ENCODE measurements at places on chromosomes 3 and 15. TPM values are rescaled to one million over a fixed set of nuclear protein-coding genes. Genes with fewer than 3 reads are reported as not detected.

TMEM108 gene
- total RNA-seq = not detected

WHAMM gene
- 3.4 TPM for total RNA-seq

SPSB4 gene
- not detected for total RNA-seq

RASL12 gene
- not detected for total RNA-seq

ITIH1 gene
- total RNA-seq = 0.56 TPM

DNAH1 gene
- total RNA-seq = 3.3 TPM

DNAH12 gene
- total RNA-seq = under 0.01 TPM

TRAT1 gene
- not detected for total RNA-seq

CERS3 gene
- total RNA-seq = not detected

TTC23 gene
- 27.4 TPM for total RNA-seq

FOXB1 gene
- not detected for total RNA-seq

HIGD2B gene
- total RNA-seq = not detected

IL20RB gene
- total RNA-seq = 0.31 TPM

NME9 gene
- not detected for total RNA-seq

MCTP2 gene
- total RNA-seq = 1.2 TPM

TMEM158 gene
- 5.4 TPM for total RNA-seq

RARRES1 gene
- total RNA-seq = 40.8 TPM

PPP1R14D gene
- not detected for total RNA-seq

IQCF5 gene
- not detected for total RNA-seq

HPS3 gene
- 28.7 TPM for total RNA-seq

ATP13A5 gene
- not detected for total RNA-seq
